ENCODE measurements at places on chromosomes 6 and 20.

DNA sequence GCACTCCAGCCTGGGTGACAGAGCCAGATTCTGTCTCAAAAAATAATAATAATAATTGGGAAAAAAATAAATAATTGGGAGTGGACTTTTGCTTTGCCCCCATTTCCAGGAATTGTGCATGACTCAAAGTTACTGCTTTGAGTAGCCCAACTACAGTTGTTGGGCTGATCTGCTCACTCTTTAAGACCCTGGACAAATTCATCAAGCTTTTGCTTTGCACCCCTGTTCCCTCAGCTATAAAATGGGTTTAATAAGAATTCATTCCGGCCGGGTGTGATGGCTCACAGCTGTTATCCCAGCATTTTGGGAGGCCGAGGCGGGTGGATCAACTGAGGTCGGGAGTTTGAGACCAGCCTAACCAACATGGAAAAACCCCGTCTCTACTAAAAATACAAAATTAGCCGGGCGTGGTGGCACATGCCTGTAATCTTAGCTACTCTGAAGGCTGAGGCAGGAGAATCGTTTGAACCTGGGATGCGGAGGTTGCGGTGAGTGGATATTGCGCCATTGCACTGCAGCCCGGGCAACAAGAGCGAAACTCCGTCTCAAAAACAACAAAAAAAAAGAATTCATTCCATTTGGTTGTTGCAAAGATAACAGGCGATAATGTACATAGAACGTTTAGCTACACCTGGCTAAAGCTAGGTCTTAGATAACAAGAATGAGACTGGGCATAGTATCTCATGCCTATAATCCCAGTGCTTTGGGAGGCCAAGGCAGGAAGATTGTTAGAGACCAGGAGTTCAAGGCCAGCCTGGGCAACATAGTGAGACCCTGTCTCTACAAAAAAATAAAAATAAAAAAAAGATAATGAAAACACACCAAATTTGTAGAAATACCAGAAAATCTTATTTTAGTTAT is 87.9 kb upstream of the ZNF217 start:
- DNase-seq, result no peak

DNA sequence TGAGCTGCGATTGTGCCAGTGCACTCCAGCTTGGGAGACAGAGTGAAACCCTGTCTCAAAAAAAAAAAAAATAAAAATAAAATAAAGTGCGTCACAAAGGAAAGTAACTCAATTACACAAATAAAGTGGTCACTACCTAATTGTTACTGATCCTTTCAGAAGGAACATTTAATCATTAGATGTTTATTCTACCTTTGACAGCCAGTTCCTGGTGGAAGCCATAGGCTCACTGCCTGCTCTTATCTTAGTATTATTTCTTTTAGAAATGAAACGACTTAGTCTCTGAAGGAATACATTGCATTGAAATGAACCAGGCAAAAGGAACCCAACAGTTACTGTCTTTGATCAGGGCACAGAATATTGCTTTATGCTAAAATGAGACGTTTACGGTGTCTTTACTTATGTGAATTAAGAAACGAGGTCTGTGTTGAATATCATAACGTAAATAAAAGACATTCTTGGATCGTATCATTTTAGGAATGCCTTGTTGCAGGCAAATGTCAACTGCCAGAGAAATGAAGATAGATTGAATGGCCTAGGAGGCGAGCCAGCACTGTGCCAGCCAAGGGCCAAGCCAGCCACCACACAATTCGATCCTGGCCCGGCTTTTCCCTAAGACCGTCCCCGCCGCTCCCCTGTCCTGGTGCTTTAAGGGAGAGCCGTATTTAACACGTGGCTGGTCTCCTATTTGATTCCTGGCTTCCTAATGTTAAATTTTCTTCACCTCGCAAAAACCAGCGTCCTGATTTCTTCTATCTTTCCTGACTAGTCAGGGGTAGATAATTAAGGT is 136.7 kb upstream of the GMDS start:
- DNase-seq, result no peak

- no peak for DNase-seq
Observed at GRCh38 chr6:156729248-156729647, 47.9 kb upstream of the ARID1B start.

DNA sequence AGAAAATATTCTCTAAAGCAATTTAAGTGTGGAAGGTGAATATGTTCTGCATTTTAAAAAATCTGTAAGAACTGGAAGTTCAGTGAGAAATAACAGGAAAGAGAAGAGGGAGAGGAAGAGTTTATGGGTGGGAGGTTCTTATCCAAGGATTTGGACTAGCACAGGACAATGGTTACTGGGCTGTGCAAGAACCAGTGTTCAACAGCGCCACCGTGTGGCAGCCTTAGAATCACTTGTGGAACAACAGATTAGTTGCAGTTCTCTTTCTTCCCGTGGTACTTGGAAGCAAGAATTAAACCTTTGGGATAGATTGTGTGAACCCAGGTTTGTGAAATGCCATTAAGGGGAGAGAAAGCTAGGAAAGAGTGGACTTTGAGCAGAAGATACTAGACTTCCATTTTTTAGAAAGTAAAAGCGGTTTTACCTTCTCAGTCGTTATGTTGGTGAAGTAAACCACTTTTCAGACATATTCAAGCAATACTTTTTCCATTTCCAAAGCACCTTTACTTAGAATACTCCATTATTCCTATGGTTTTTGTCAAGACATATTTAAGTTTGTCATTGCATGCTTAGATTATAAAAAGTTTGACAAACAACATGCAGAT is 436.7 kb downstream of the RNF144B start:
- no peak for DNase-seq
